ENCODE measurements at places on chromosomes 11 and 22.

- DNase-seq, result no peak
Measured at GRCh38 chr11:66369073-66369894, 2.3 kb downstream of the SLC29A2 start.

DNA sequence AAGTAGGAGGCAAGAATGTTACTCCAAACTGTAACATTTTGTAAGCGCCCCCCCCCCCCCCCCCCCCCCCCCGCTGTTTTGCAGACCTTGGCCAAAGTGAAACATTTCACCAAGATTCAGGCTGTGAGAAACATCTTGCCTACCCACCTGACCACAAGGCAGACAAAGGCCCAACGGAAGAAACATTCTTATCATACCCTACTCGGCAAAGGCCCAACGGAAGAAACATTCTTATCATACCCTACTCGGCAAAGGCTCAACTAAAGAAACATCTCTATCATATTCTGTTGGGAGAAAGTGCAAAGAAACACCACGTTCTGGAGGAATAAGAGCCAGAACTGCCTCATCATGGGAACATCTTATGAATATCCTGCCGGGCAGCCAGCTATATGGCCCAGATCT is 117.1 kb downstream of the JRKL start:
- DNase-seq, result no peak

GRCh38 chr11:128824191-128825049 is 42.7 kb downstream of the KCNJ1 start:
- DNase-seq, result no peak

- no peak for DNase-seq
Measured at GRCh38 chr11:118744046-118744445, 46.9 kb downstream of the DDX6 start.

DNA sequence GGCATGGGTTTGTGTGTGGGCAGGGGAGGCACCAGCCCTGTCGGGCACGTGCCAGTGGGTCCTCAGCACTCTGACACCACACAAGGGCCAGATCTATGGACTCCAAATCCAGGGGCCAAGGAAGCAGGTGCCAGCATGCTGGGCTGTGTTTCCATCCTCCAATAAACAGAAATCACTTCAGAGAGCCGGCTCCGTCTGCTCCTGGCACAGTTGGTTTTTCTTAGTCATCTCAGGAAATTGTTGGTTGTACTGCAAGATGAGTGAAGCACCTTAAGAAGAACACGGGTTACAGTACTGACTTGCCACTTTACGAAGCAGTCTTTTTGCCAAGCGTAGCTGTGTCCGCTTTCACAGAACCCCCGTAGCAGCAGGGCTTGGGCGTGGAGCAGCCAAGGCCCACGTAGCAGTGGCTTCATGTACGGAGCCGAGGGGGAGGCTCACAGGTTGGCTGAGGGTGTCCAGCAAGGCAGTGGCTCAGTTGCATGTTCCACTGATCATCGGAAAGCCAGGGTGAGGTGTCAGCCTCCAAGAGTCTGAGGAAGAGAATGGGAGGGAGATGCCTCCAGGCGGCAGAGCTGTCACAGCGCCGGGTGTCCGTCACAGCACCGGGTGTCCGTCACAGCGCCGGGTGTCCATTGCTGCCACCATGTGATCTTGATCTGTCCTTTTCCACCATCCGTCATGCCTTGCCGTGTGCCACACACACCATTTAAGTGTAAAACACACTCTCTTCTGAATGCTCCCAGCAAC is 314.9 kb downstream of the CTTN start:
- no peak for DNase-seq

DNA sequence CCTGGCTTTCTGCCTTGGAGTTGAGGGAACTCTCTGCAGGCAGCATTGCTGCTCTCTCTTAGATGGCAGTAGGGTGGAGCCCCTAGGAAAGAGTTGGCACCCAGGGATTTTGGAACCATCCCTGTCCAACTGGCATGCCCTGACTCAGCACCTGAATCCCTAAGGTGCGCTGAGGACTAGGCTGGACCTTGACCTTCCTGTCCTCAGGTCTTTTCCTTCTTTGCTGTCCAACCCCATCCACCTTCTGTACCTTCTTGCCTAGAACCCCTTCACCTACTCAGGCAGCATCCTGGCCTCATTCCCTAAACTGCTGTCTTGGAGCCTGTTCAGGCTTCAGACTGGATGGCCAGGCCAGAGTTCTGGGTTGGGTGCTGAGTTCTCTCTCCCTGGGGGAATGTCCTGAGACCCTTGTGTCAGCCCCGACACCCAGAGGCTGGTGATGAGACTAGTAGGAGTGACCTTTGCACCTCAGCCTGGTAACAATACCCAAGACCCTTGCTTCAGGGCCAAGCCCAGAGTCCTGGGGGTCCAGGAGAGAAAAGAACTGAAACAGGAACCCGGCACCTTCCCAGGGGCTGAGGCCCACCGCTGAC is 2.5 kb upstream of the POLD4 start:
- DNase-seq, result no peak

DNA sequence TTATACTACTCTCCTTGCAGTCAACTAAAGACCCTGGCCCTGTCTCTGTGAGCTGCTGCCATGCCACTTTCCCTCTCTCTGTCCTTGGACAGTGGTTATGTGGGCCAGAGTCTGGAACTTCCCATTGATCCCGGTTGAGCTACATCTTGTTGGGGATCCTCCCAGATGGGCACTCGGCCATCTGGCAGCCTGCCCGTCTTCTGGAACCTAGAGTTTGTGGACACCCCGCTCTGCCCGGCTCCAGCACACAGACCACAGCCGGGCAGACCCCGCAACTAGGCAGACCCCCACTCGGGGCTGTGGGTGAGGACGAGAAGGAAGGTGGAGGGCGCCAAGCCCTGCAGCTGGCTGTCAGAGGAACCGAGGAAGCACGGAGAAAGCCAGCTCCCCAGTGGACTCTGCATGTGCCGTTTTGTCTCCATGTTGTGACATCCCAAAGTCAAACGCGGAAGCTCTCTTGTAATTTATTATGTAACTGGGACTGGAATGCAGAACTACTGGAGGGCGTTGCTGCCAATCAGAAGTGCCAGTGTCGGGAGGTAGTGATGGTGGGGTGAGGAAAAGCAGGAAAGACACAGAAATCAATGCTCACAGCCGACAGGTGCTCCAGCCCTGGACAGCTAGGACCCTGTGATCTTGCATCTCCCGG is 207.7 kb downstream of the CEP164 start:
- DNase-seq, result no peak

DNA sequence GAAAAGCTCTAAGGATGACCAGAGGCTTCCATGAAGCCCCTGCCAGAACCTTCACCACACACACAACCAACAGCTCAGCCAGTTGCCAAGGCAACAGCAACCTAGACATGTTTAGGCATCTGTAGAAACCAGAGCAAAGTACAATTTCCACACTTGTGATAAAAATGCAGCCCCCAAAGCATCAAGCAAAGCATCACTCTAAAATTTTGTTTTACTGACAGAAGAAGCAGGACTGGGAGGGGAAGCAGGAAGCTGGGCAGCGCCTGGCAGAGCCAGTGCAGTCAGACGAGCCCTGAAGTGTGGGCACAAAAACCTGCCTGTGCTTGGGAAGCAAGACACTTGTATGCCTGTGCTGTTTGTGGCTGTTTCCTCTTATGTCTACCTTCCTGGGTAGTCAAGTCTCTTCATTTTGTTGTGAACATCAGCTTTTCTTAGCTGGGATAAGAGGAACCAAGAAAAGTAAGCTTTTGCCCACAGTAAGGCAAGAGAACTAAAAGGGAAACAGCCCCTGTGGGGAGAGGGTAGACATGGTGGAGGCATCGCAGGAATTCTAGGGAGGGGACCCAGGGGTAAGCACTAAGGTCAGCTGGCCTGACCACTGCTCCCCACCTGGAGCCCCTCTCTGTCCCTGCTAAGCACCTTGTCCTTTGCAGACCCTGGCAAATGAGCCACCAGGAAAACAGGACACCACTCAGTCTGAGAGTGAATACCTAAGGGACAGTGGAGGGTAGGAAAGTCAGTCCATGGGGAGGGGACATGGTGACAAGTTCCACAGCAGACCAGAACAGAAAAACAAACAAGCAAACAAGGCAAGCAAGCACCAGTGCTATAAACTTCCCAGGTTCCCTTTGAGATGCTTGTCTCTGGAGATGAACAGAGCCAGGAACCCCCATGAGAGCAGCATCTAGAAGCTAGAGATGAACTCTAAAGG is 13.4 kb downstream of the PACSIN2 start:
- DNase-seq, result no peak

DNA sequence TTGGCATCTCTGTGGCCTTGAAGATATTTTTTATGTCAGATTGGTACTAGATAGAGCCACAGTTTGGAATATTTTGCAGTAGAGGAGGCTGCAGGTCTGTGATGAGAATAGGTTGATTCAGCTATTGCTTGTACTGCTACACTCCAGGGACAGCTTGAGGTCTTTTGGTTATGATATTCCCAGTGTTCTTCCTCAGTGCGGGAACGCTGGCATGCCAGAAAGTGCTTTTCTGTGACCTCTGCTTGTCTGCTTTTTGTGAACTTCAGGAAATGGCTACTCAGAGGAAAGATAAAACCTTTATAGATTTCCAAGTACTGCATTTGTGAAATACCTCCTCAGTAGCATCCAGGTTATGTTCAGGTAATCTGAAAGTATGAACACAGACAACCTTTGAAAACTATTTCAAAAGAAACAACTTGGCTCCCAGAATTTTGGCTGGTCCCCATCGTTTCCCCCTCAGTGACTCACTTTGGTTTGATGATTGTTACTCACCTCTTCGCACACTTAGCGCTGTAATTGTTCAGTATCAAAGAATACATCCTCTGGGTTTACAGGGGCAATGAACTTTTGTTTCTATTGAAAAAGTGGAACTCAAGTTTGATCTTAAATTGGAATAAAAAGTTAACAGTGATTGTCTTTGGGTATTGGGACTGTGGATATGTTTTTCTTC is 191.4 kb downstream of the HIPK3 start:
- no peak for DNase-seq

DNA sequence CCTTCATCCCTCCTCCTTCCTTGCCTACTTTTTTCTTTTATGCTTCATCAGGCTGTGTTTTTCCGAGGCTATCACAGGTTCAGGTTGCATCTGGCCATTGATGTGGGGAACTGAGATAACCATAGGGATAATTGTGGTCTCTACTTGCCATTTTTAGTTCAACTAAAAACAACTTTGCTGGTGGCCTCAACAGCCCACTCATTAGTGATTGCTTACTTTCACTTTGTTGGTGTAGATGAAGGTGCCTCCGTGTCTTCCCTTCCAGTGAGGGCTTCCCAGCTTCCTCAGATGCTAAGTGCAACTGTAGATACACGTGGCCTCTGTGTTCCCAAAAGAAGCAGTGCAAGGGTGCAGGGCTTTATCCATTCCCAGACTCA is 35.0 kb downstream of the KCNJ1 start:
- no peak for DNase-seq

DNA sequence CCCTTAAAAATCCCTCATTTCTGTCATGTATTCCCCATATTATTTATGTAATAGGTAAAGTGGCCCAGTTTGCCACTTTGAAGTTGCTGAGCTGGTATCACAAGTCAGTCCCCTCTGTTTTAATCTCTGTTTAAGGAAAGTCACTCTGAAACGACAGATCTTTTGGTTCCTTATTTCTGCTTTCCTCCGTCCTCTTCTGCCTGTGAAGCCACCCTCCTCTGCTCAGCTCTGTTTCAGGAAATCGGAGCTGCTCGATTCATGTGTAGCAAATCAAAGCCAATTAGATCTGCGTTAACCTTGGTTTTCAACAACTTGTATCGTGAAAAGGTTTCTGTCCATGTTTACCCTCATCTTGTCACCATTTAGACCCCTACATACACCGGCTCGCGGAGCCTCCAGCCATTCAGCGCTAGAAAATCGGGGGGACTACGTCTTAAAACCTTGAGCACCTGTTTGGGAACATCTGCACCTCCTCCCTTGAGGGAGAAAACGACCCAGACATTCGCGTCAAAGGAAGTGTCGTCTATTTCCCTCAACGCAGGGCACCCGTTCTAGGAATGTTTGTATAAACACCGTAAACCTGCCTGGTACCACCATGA is 576 bp upstream of the SC5D start:
- no peak for DNase-seq

DNA sequence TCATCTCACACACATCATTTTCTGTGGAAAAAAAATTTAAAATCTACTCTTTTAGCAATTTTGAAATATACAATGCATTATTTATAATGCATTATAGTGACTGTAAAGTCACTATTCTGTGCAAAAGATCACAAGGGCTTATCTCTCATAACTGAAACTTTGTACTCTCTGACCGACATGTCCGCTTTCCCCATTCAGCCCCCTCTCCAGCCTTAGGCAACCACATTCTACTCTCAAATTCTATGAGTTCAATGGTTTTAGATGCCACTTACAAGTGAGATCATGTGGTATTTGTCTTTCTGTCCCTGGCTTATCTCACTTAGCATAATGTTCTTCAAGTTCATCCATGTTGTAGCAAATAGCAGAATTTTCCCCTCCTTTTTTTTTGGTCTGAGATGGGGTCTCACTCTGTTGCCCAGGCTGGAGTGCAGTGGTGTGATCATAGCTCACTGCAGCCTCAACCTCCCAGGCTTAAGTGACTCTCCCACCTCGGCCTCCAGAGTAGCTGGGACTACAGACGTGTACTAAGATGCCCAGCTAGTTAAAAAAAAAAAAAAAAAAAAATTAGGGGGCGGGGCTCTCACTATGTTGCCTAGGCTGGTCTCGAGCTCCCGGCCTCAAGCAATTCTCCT is 44.5 kb downstream of the SYN3 start:
- DNase-seq, result no peak

- no peak for DNase-seq
Measured at GRCh38 chr22:42289671-42290541, 19.5 kb upstream of the TCF20 start.

- DNase-seq, result no peak
Measured at GRCh38 chr11:75588051-75588481, 26.0 kb downstream of the SERPINH1 start.

DNA sequence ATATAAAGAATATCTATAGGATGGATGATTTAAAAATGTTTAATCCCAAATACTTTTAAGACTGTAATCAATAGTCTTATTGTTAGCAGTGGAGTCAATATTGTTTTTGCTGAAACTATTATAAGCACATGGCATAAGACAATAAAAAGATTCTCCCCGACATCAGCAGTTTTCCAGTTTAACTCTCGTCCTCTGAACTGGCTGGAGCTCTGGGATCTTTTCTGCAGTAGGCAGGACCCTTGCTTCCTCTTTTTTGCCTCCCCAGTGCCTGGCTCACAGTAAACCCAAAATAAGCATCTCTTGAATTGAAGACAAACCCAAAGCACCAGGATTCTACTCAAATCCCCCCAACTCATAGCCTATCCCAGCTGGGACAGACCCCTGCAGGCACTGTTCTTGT is 32.9 kb downstream of the KCNJ1 start:
- no peak for DNase-seq

GRCh38 chr22:35919002-35919542 is 109.6 kb downstream of the RBFOX2 start:
- no peak for DNase-seq

- DNase-seq, result no peak
Measured at GRCh38 chr22:32622004-32622743, 147.6 kb downstream of the FBXO7 start.

GRCh38 chr22:50660306-50660705 is 12.3 kb upstream of the SHANK3 start:
- DNase-seq, result no peak

- DNase-seq, result no peak
Measured at GRCh38 chr11:20669820-20670684, 666 bp downstream of the NELL1 start.
